ENCODE measurements at places on chromosomes 2 and 18.

DNA sequence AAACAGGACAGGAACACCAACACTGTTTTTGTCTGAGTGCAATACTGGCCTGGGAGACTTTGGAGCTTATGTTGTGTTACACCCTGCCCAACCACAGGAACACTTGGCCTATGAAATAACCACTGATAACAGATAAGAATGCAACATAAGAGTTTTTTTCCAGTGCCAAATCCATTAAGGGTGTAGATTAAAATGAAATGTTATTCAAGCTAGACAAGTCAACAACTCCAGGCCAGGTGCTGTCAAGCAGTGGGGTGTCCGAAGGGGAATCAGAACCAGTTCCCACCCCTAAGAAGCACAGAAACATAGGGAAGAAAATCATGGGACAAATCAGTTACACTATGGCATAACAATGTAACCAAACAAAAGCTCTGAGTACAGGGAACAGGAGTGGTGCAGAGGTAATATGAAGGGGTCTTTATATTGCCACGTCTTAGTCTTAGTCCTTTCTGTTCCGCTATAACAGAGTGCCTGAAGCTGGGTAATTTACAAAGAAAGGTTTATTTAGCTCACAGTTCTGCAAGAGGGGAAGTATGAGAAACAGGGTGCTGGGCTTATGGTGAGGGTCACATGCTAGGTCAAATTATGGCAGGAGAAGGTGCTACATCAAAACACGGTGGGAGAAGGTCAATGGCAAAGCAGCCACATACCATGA, 3.8 kb downstream of the AFG3L2 start:
- DNase-seq: no peak

DNA sequence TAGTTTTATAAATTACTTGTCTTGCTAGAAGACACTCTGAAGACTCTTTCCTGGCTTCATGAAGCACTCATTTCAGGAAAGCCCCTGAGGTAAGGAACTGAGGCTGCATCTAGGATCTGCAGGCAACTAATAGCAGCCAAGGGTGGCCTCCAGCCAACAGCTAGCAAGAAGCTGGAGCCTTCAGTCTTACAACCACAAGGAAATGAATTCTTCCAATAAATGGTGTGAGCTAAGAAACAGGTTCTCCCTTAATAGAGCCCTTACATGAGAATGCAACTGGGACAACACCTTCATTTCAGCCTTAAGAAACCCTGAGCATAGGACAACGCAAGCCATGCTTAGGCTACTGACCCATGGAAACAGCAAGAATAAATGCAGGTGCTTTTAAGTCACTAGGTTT, 254.6 kb upstream of the RBBP8 start:
- no peak for DNase-seq

- no peak for DNase-seq
These were observed 4.8 kb upstream of the TMEM37 start for GRCh38 chr2:119426801-119427395.

DNA sequence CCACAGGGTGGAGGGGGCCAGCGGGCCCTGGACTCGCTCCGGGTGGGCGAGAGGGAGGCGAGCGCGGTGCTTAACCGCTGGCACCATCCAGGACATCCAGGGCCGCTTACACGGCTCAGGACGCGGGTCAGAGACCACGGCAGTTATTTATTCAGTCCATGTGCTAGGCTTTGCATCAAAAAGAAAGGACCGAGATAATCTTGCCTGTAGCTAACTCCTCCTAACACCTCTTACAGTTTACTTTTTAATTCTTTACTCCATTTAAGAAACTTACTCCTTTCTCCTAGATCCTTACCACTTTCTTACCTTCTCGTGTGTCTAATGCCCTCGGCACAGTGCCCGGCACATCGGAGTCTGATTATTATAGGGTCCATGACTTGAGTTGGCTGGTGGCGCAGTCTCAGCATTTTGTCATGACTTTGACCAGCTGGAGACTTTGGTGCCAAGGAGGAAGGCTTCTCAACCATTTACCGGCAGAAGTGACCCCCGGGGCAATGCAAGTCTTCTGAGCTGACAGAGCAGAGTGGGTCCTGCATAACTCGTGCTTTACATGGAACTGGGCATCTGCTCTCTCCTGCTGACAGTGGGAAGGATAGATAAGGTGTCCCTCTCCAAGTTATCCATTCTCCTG, 503 bp downstream of the ANXA4 start:
- DNase-seq: peak; percentile 56

- peak; percentile 71 for DNase-seq
These were observed 378.3 kb downstream of the MTX2 start for GRCh38 chr2:176647325-176648165.

- DNase-seq: peak; percentile 59
These were observed 26.7 kb downstream of the CIB4 start for GRCh38 chr2:26614216-26615138.

- no peak for DNase-seq
These were observed 380.6 kb downstream of the FBXO15 start for GRCh38 chr18:73766910-73767515.

GRCh38 chr2:180952082-180952481, 28.3 kb upstream of the UBE2E3 start:
- no peak for DNase-seq

- no peak for DNase-seq
These were observed 125.2 kb upstream of the ARL5A start for GRCh38 chr2:151953467-151953866.

- no peak for DNase-seq
These were observed 76.9 kb downstream of the WDSUB1 start for GRCh38 chr2:159209341-159210306.

DNA sequence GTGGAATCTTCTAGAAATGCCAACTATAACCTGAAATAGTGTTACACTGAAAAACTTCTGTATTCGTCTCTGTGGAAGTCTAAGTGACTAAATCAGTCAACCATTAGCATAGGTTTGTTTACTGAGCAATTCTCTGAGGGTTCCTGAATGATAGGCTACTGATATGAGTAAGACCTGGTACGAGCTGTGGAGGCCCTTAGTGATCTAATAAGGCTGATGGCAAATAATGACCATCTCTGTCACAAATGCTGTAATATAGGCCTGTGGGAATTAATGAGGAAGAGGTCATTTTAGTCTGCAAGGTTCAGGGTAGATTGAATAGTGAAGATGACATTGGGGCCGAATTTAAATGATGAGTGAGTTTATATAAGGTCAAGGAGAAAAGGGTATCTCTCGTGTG, 82.5 kb downstream of the MGAT5 start:
- no peak for DNase-seq

- no peak for DNase-seq
These were observed 219.5 kb upstream of the SLC39A10 start for GRCh38 chr2:195437521-195437920.

GRCh38 chr2:219049282-219049681, 8.0 kb upstream of the CFAP65 start:
- no peak for DNase-seq

- DNase-seq: no peak
These were observed 18.5 kb downstream of the PDCL3 start for GRCh38 chr2:100581277-100581612.

- no peak for DNase-seq
These were observed 95.8 kb downstream of the PXDN start for GRCh38 chr2:1648241-1649102.

- DNase-seq: no peak
These were observed 63.0 kb downstream of the EIPR1 start for GRCh38 chr2:3314626-3315025.

- no peak for DNase-seq
These were observed 62.2 kb downstream of the GALNT14 start for GRCh38 chr2:31075941-31076590.

- peak; percentile 99 for DNase-seq
These were observed 26.3 kb downstream of the B4GALT6 start for GRCh38 chr18:31657823-31658669.

- no peak for DNase-seq
These were observed 160.3 kb downstream of the CSRNP3 start for GRCh38 chr2:165629776-165630175.

- DNase-seq: no peak
These were observed 86.4 kb downstream of the XRCC5 start for GRCh38 chr2:216195565-216196029.

DNA sequence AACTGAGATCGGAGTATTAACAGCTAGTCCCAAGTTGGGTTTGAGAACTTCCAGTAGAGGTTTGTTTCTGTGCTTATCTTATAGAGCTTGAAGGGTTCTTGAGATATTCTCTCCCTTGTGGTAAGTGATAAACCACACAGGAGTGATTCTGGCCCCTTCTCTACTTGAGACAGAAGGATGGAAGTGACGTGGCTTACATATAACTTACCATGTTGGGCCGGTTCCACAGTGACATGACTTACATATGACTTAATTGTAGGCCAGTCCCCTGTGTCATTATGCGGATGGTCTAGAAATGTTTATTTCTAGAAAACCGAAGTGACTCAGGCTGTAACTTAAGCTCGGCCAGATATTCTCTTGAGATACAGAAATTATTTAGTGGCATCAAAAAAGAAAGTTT, 62.7 kb downstream of the TRAPPC12 start:
- no peak for DNase-seq

- peak; percentile 94 for DNase-seq
These were observed 29.4 kb downstream of the KATNAL2 start for GRCh38 chr18:46946656-46947282.

GRCh38 chr2:232731470-232731869, 34.3 kb downstream of the GIGYF2 start:
- DNase-seq: no peak

DNA sequence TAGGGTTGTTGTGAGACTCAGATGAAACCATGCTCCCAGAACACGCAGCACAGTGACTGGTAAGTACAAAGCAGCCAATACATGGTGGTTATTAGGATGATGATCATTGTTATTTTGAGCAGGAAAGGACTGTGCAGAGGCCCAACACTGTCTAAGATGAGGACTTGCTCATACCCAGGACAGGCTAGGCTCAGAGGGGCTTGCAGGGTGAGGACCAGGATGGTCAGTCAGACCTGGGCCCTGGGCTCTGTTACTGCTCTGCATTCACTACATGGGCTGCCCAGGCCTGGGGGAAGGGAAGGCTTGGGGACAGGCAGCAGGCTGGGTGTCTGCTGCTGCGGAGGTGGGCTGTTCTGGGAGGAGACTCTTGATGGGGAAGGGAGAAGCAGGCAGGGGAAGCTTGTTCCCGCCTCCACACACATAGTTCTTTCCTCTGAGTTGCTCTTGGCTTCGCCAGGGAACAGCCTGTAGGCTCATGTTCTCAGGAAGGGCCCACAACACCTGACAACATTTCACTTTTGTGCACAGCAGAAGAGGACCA, 17.5 kb downstream of the CAPN13 start:
- no peak for DNase-seq

- DNase-seq: no peak
These were observed 750 bp downstream of the NPAS2 start for GRCh38 chr2:100820523-100821254.

DNA sequence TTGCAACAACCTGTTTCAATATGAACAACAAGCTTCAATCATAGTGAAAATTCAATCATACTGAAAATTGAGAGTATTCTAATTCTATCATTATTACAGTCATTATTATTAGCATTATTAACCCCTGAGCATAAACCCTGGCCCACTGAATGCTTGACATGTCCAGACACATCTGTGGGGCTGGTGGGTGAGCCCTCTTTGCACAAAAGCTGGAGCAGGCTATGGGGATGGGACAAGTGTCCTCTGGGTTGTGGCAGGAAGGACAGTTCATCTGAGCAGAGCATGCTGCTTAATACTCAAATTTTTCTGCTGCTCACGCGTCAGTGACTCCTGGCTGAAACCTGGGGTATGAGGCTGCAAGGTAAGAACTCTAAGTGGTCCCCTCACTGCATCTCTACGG, 451.1 kb upstream of the POU3F3 start:
- DNase-seq: no peak

DNA sequence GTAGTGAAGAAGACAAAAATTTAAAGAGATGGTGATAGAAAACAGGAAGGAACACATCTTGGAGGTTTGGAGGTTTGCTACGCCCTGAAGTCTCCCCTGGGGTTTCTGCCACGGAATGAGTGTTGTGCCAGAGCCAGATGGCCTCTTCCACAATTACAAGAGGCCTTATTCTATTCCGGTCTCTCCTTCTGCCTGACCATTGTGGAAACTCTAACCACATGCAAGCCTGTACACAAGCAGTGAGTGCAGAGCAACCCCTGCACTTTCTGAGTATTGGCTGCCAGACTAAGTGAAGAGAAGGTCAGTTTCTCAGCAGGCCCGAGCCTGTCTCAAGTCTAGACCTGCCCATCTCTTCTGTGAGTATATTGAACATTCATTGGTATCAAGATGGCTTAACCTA, 22.7 kb upstream of the MYO1B start:
- no peak for DNase-seq

DNA sequence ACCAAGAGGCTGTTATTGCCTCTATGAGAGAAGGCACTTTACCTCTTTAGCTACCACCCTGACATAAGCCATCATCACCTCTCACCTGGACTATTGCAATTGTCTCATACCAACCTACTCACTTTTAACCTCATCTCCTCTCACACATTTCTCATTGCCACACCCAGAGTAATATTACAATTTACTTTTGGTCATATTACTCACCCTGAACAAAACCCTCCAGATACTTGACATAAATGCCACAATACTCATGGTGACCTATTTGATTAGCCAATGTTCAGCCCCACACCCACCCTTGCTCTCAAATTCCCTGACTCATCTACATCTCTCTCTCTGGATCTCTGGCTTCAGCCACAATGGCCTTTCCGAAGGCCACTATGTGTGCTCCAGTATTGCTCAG, 90.9 kb upstream of the CDH7 start:
- no peak for DNase-seq

DNA sequence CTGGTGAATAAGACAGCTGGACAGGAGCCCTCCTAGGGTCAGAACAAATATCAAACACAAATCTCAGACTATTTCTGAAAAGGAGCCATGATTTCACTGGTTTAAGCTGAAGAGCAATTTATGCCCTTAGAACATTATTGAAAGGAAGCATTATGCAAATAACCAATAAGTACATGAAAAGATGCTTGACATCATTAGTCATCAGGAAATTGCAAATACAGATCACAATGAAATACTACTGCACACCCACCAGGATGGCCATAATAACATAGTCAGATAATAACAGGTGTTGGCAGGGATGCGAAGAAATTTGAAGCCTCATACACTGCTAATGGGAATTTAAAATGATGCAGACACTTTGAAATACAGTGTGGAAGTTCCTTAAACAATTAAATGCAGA, 176.4 kb upstream of the RAB6C start:
- DNase-seq: peak; percentile 85

- DNase-seq: peak; percentile 72
These were observed 720.5 kb downstream of the MBD2 start for GRCh38 chr18:53503914-53504441.

- peak; percentile 7 for DNase-seq
These were observed 115.5 kb upstream of the SP3 start for GRCh38 chr2:174080672-174081121.

DNA sequence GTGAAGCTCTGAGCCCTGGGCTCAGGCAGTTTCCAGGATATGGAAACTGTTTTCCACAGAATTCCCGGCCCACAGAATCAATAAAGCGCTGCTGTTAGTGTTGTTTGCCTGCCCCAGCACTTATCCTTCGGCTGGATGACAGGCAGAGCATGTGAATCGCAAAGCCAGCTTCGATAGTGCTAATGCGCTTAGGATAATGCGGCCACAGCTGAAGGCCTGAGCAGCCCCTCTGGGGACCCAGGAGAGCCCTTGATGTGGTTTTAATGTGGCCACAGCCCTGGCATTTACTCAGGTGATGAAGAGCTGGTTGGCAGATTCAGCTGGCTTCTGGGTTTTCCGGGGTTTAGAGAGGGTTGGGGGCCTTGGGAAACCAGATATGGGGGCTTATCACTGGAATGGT, 23.7 kb downstream of the PCARE start:
- no peak for DNase-seq
